HFFc6 (cell line): ENCODE measurements at places on chromosomes 3 and 15. TPM values are rescaled to one million over a fixed set of nuclear protein-coding genes. Genes with fewer than 3 reads are reported as not detected.

ERC2 gene
- total RNA-seq = not detected in 3 replicates

SERPINI2 gene
- not detected in 3 replicates for total RNA-seq

USF3 gene
- 8.6 and 10.7 TPM in 2 replicates for total RNA-seq

C3orf85 gene
- not detected in 3 replicates for total RNA-seq

DLL4 gene
- not detected in 3 replicates for total RNA-seq

DAZL gene
- total RNA-seq = not detected in 2 replicates

RHCG gene
- not detected in 3 replicates for total RNA-seq

FOXL2 gene
- 0.71 to 6.8 TPM (median 1.3 TPM) in 3 replicates for total RNA-seq

SMCO1 gene
- total RNA-seq = not detected in 3 replicates

TMCO5A gene
- not detected in 3 replicates for total RNA-seq

ADAMTS9 gene
- 0.14 to 0.22 TPM (median 0.19 TPM) in 3 replicates for total RNA-seq

SERINC4 gene
- total RNA-seq = 0.09 to 0.15 TPM in 2 of 3 replicates, not detected in the other

RASL12 gene
- not detected in 3 replicates for total RNA-seq

CLRN1 gene
- total RNA-seq = not detected in 3 replicates

ZXDC gene
- 12.4 to 13.0 TPM (median 12.9 TPM) in 3 replicates for total RNA-seq

RTP3 gene
- total RNA-seq = not detected in 3 replicates

MDFIC2 gene
- not detected in 3 replicates for total RNA-seq

C2CD4A gene
- not detected in 3 replicates for total RNA-seq

STAC gene
- not detected in 3 replicates for total RNA-seq

NCKIPSD gene
- 19.1 to 24.0 TPM (median 22.9 TPM) in 3 replicates for total RNA-seq

MYLK gene
- 333 to 420 TPM (median 341 TPM) in 3 replicates for total RNA-seq

PDZRN3 gene
- 15.6 and 18.3 TPM in 2 replicates for total RNA-seq
